ENCODE measurements at places on chromosomes 7 and 10.

- no peaks in the 10 kb centered on the region for H3K36me3 ChIP-seq
- no peaks in the 10 kb centered on the region for H3K4me1 ChIP-seq
- no peak overlapping the region for H3K27ac ChIP-seq
- no peak overlapping the region for H3K4me3 ChIP-seq
- H3K27me3 ChIP-seq, result 0 out of 2 replicates have a peak, but pooled peaks cover 7% of the 10 kb centered on the region
- DNase-seq, result no peak
Observed at GRCh38 chr10:132642732-132643008, 105.1 kb downstream of the INPP5A start.

- no peaks in the 10 kb centered on the region for H3K4me1 ChIP-seq
- no peak for DNase-seq
- H3K36me3 ChIP-seq, result no peaks in the 10 kb centered on the region
- H3K27ac ChIP-seq, result no peak overlapping the region
Observed at GRCh38 chr7:96734343-96734742, 24.7 kb upstream of the SEM1 start.

DNA sequence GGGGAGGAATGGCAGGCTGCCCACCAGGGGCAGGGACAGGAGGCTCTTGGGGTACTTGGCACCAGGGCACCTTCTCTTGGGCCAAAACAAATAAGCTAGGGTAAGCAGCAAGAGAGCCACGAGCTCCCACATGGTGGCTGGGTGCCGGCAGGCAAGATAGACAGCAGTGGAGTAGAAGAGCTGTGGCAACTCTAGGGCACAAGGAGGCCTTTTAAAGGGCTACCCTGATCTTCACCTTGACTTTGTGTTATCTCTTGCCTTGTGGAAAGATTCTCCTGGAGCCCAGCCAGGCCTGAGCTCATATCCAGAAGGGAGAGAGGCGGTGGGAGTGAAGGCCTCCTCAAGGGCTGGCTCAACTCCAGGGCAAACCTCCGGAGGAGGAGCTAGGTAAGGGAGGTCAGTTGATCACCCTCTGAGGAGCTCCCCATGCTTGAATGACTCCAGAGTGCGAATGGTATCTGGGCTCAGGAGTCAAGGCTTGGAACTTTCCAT, at the start of gene CYP17A1:
Gene CYP17A1, minus strand, starts transcription at position 184 of the 492 bp plus-strand sequence. Its CDS starts 52 bp downstream, at position 132.
- no peak within 1 kb of the TSS for H3K4me3 ChIP-seq
- no peak for DNase-seq

- DNase-seq, result no peak
- H3K4me1 ChIP-seq, result no peaks in the 10 kb centered on the region
- no peak overlapping the region for H3K4me3 ChIP-seq
- no peaks in the 10 kb centered on the region for H3K36me3 ChIP-seq
- no peak overlapping the region for H3K27ac ChIP-seq
Observed at GRCh38 chr7:44415047-44415446, 75.4 kb downstream of the NUDCD3 start.

DNA sequence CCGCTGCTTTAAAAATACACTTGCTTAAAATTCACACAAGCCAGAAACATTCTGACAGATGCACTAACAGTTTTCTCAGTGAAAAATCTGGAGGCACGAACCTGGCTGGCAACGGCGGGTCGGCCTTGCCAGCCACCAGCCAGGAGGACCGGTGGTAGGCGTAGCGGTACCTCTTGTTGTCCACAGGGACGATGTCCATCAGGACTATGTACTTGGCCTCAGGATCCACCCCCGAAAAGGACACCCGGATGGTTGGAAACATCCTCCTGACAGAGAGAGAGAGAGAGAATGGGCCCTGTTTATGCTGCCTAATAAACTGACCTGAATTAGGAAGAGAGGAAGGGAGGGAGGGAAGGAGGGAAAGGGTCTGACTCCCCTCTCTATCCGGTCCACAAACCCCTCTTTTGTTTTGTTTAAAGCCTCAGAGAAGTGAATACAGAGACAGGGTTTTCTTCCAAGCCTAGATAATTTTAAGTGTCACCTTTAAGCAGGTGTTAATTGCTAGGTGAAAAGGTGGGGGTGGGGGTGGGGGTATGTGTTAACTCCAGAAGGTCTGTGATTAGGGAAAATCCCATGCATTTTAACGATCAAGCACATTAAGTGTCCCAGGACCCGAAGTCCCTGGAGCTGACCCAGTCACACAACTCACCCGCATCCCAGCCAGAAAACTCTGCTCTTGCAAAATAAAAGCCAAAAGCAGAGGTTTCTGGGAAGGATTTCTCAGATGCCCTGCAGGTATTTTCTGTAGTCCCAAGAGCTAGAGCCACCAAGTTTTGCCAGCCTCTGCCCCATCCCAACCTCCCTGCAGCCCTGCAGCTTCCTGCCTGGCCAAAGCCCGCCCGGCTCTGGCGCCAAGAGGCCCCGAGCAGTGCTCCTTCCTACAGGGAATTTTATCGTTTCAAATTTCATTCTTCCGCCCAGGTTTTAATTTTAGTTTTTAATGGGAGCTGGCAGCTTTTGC, 5.0 kb downstream of the TBX20 start:
- no peak overlapping the region for H3K27ac ChIP-seq
- no peaks in the 10 kb centered on the region for H3K27me3 ChIP-seq
- H3K4me3 ChIP-seq, result no peak overlapping the region
- no peaks in the 10 kb centered on the region for H3K36me3 ChIP-seq
- H3K4me1 ChIP-seq, result no peaks in the 10 kb centered on the region

DNA sequence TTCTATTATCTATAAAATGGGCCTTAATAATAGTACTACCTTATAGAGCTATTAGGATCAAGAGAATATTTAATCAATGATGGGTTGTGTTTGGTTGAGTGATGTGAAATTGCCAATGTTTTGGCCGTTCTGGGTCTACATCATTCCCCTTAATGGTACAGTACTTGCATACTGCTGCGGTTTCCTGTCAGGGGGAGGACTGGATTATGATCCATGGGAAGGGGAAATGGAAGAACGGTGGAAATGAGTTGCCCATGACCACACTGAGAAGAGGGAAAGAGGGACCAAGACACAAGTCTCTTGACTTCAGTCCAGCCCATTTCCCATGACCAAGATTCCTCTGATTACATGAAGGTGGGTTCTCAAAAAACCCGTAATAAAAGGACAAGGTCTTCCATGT, 999 bp upstream of the MRPS24 start:
- no peak overlapping the region for H3K27ac ChIP-seq
- H3K27me3 ChIP-seq, result no peaks in the 10 kb centered on the region

- H3K27me3 ChIP-seq, result no peaks in the 10 kb centered on the region
- H3K27ac ChIP-seq, result no peak overlapping the region
- peak; percentile 5 for DNase-seq
- no peaks in the 10 kb centered on the region for H3K4me1 ChIP-seq
- H3K36me3 ChIP-seq, result no peaks in the 10 kb centered on the region
Observed at GRCh38 chr7:122290476-122290875, 14.1 kb downstream of the FEZF1 start.

DNA sequence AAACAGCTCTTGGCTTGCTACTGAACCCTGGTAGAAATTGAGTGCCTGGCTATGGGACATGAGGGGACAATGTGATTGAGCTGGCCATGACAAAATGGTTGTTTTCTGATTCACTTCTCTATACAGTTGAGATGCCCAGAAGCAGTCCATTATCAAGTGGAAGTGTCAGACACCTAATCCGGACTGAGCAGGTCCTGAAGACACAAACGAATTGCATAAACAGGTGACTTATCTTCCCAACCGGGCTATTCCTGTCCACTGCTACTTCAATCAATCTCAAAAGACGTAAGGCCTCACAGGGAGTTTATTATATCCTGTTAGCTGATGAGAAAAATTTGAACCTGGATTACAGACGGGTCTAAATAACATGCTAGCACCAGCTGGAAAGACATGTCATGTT, 105.5 kb upstream of the WAC start:
- DNase-seq, result no peak
- peaks cover 23% of the 10 kb centered on the region for H3K4me1 ChIP-seq
- H3K4me3 ChIP-seq, result peak overlapping the region; percentile 10
- H3K27me3 ChIP-seq, result no peaks in the 10 kb centered on the region

- 0 out of 2 replicates have a peak, but pooled peaks cover 5% of the 10 kb centered on the region for H3K4me1 ChIP-seq
- H3K36me3 ChIP-seq, result peaks cover 7% of the 10 kb centered on the region
- H3K4me3 ChIP-seq, result no peak overlapping the region
Observed at GRCh38 chr10:98436704-98437103, 10.0 kb downstream of the HPS1 start.

GRCh38 chr7:88398459-88398858, 91.8 kb upstream of the STEAP4 start:
- no peak for DNase-seq
- 0 out of 2 replicates have a peak, but pooled peaks cover 9% of the 10 kb centered on the region for H3K4me1 ChIP-seq
